ENCODE measurements at places on chromosomes 7 and 10.

GRCh38 chr10:72257051-72257892 lies 16.5 kb upstream of the DDIT4 start:
- DNase-seq, result no peak

DNA sequence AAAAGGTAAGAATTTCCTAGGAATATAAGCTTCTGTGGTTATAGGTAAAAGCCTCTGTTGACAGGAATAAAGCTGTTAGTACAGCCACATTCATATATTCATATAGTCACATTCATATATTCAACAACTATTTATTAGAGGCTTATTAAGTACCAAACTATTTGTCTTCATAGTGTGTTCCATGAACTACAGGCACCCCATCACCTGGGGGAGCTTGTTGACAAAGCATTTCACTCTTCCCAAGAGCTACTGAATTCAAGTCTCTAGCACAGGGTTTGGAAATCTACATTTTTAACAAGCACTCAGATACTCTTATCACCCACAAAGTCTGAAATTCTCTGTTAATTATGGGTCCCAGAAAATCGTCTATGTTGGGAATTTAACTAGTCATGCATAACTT lies 110.6 kb downstream of the RNLS start:
- no peak for DNase-seq

DNA sequence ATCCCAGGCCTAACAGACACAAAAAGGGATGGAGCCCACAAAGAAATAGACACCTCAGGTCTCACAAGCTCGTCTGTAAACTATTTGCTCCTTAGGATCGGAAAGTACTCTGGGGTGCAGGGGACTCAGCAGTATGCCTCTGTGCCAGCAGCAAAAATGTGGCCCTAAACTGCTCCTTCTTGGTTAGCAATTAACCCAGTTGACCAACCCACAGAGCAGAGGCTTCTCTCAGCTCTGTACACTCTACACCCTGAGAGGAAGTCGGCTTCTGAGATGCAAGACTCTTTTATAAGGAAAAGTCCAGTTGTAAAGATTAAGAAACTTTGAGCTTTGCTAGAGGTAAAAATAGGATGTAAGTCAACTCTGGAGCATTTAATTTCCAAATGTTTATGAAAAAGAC lies 156.3 kb upstream of the PRSS58 start:
- DNase-seq, result no peak

DNA sequence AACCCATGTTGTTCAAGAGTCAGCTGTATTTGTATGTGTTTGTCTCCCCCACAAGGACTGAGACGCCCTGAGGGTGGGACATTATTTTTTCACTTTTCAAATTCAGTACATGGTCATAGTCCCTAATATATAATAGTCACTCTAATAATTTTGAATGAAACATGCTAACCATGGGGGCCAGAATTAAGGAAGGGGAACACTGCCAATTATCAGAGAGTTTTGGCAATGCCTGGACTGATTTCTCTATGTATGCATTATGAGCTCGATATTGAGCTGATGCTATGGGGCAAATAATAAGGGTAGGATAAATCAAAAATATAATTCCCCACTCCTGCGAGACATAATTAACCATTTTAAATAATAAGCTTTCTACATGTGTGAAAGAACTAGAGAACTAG lies 87.4 kb downstream of the CPED1 start:
- no peak for DNase-seq

DNA sequence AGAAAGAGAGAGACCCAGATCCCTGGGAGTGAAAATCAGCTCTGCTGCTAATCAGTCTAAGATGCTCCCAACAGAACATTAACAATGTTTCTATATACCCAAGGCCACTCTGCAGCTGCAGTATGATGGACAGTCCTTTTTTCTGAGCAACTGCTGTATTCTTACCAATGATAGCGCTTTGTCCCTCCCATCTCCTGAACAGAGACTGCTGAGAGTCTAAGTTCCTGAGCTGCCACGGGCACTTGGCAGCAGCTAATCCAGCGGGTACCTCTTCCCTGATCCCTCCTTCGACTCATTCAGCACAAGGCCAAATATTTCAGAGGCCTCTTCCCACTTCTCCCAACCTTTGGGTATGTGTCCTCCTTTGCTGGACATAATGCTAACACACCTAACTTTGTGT lies 7.7 kb downstream of the CPVL start:
- DNase-seq, result no peak

GRCh38 chr7:100396421-100396982 lies 23.2 kb downstream of the PILRA start:
- DNase-seq, result no peak

GRCh38 chr7:1981878-1982230 lies 250.9 kb downstream of the MAD1L1 start:
- DNase-seq, result no peak

DNA sequence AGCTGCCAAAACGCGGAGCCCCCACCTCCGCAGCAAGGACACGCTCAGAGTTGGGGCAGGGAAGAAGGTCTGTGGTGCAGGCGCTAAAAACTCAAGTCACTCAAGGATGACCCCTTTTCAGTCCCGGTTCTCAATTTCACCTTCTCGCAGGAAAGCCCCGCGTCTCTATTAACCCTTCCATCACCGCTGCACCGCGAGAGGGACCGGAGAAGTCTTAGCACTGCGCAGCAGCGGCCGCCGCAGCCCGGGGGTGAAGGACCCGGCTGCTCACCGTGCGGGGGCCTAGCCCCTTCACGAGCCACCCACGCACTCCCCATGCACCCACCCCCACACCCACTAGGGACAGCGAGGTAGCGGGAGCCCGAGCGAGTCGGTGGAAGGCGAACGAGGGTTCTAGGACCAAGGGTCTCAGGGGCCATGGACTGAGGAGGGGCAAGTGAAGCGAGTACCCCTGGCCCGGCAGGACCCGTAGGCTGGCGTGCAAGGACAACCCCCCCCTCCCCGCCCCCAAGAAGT lies 162.9 kb downstream of the SH3PXD2A start:
- DNase-seq, result no peak

DNA sequence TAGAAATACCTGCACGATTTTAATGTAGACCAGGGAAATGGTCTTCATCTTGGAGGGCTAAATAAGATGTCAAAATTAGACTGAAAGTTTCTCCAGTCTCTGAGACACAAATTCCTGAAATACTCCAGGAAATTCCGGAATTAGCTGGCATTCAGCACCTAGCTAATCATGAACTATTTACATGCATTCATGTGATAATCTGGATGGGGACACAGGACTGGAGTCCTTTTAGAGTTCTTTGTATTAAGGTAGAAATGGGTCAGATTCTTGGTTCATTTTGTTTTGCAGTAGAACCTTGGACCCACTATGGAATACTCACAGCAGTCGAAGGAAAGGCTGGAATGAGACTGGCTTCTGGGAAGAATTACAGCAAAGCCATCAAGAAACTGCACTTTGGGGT lies 65.3 kb upstream of the MDFIC start:
- DNase-seq, result no peak

- no peak for DNase-seq
These were observed 283.8 kb downstream of the C7orf25 start for GRCh38 chr7:42628054-42628453.

DNA sequence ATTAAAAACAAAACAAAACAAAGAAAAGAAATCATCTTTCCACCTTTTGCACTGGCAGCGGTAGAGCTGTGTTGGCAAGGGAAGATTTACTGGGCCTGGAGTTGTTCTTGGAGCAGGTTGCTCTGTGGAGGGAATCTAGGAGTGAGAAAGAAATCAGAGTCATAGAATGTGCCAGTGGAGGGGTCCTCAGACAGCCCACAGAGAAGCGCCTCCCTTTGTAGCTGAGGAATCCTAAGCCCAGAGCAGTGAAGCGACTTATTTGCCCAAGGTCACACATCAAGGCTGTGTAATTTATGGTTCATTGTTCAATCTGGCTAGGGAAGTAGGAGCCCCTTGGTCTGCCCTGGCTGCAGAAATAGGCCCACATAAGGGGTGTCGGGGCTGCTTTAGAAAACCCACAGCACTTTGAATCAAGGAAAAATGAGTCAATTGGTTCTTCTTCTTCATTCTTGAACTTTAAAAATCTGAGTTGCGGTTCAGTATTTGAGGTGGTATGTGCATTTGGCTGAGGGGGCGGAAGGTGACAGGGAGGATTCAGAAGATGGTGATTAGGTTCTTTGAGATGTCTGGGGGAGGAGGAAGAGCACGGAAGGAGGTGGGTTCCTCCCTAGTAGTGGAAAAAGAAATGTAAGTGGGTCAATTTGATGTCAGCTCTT lies 253.7 kb downstream of the PTEN start:
- no peak for DNase-seq

DNA sequence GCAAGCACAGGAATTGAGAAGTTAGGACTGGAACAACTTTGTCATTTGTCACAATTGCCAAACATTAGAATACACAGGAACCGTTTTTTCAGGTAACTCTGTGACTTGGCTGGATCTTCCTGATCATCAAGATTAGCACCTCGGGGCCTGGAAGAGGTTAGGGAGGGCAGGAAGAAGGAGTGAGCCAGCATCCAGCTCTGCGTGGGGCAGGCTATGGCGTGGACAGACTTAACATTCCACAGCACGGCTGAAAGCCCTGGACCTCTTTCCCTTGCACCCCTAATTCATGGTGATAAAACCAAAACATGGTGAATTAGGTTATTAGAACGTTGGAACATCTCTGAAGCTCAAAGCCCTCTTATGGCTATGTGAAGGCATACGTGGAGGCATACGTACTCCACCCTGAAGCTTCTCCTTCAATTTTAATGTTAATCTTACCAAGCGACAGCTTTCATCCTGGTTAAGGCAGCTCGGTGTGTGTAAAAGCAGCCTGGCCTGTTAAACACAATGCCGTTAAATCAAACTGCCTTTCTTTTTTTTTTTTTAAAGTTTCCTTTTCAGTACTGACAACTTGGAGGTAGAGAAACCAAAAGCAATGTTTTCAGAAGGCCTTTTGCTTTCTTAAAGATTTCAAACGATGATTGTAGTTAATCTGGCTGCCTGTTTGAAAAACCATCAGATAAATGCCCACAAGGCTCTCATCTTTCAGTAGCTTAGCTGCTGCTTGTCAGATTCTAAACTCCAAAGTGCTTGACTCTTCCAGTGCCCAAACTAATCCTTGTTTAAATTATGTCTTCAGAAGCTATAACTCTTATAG lies 4.5 kb downstream of the GRK5 start:
- no peak for DNase-seq

GRCh38 chr7:135761751-135762488 lies 13.3 kb upstream of the FAM180A start:
- no peak for DNase-seq

DNA sequence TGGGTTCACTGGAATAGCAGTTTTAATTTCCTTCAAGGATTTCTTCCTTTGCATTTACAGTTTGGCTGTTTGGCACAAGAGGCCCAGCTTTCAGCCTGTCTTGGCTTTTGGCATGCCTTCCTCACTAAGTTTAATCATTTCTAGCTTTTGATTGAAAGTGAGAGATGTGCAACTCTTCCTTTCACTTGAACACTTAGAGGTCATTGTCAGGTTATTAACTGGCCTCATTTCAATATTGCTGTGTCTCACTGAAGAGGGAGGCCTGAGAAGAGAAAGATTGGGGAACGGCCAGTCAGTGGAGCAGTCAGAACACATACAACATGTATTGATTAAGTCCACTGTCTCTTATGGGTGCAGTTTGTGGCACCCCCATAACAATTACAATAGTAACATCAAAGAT lies 33.9 kb downstream of the PTTG1IP2 start:
- no peak for DNase-seq

DNA sequence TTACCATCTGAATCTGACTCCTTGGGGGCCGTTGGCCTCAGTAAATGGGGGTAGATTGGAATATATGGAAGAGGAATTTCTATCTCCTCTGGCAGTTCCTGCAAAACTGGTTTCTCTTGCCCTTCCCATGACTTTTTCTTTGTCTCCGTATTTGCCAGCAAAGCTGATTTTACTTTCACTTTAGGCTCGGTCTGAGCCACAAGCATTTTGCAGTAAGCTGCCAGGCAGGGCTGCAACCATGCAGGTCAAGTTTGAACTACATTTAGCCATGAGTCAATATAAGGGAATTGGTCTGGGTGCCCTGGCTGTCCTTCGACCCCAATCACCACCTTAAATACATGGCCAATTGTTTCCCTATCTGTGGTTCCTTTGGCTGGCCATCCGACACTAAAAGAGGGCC lies 104.3 kb downstream of the TRIM24 start:
- no peak for DNase-seq

- DNase-seq, result no peak
These were observed 19.8 kb upstream of the NAMPT start for GRCh38 chr7:106304568-106304967.

DNA sequence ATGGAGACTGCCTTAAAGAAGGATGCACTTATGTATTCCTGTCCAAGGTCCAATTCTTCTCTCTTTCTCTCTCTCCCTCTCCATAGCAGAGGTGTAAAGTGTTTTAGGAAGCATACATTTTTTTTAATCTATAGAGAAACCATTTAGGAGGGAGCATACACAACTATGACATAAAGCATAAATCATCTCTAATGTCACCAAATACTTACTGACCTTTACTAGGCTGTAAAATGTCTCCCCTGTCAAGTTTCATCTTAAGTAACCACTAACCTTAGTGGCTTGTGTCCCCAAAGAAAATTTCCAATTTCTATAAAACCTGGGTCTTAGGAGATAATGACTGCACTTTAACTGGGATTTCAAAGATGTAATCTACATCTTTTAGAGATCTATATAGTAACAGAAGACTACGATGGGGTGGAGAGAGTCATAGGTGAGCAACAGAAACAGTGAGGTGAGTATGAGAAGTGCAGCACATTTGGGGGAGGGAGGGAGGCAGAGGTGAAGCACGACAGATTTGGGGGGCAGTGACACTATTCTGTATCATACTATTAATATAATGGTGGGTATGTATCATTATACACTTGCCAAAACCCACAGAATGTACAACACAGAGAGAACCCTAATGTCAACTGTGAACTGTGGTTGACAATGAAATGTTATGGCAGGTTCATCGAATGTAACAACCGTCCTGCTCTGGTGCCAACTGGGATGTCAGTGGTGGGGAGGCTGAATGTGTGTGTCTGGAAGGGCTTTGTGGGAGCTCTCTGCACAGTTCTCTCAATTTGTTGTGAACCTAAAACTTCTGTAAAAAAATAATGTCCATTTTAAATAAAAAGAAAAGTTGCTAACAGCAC lies 79.5 kb downstream of the PIP4K2A start:
- DNase-seq, result no peak

DNA sequence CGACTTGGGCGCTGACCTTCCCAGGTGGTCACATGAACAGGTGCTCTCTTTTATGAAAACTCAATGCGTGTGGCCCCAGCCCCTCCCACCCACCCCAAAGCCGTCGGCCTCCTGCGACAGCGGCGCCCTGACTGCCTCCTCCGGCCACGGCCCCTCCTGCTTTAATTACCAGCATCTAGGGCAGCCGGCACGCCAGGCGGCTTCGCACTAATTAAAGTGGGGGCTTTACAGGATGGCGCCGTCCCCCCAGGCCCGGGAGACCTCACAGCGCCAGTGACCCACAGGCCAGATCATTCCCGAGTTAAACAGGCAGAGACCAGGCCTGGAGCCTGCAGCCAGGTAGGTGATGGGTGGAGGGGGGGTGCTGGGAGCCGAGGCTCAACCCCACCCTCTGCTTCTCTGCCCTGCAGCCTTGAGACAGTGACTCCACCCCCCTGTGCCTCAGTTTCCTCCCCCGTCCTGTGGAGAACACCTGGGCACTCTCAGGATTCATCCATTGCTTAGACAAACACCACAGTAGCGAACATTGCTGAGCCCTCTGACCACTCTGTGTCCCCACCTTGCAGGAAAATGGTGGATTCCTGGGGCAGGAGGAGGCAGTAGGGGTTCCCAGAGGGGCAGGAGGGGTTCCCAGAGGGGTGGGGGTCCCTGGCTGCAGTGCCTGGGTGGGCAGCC lies 100.8 kb downstream of the MICALL2 start:
- no peak for DNase-seq
